ENCODE measurements at places on chromosomes 3 and 15. TPM values are rescaled to one million over a fixed set of nuclear protein-coding genes. Genes with fewer than 3 reads are reported as not detected.

Gene TAGLN3
- not detected for polyA plus RNA-seq

Gene TTLL13
- not detected for polyA plus RNA-seq

DNA sequence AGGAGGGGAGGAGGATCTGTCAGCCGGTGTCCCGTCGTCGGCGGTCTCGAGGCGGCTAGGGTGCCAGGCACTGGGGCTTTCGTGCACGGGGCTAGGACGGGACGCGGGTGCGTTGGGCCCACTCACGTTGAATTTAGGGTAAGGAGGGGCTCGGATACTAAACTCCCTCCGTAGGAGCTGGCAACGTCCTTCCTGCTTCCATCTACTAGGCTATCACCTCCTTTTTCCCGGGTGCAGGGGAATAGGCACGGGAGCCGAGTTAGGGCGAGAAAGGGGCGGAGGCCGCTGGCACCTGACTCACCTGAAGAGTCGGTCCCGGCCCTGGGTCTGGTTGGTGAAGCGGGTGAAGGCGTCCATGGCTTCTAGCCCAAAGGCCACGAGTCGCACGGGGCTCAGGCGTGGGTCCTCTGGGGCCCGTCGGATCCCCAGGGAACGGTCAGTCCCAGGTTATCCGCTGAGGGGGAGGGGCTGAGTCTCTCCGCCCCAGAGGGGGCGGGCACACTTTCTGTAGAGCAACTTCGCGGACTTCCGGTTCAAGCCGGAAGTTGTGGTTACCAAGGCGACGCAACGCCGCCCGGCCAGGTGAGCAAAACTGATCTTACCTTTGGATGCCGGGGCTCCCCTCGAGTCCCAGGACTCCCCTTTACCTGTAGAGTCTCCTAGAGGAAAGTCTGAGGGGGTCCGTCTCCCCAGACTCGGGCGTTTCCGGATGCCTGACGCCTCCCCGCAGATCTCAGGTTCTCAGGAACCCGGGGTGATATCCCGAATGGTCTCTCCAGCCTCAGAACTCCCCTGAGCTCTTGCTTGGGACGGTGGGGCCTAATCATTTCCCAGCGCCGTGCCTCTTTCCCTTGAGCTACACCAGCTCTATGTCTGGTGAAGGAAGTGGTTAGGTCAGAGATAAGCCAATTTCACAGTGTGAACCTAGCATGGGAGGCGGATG is at the start of the genes PEX11A and WDR93:
Gene PEX11A (minus strand): TSS at position 479 of the 943 bp plus-strand sequence. CDS start 122 bp downstream, at position 357.
Gene WDR93 (plus strand): TSS at position 536 of the 943 bp plus-strand sequence. CDS start 10,936 bp downstream, outside the sequence.
- DNase-seq = peak; percentile 80
- H3K4me3 ChIP-seq = peak within 1 kb of the TSS; percentile 95
- H3K27me3 ChIP-seq = no peaks in the 10 kb centered on the region
- H3K4me1 ChIP-seq = peaks cover 10% of the 10 kb centered on the region
- H3K36me3 ChIP-seq = peaks cover 3% of the 10 kb centered on the region

DNA sequence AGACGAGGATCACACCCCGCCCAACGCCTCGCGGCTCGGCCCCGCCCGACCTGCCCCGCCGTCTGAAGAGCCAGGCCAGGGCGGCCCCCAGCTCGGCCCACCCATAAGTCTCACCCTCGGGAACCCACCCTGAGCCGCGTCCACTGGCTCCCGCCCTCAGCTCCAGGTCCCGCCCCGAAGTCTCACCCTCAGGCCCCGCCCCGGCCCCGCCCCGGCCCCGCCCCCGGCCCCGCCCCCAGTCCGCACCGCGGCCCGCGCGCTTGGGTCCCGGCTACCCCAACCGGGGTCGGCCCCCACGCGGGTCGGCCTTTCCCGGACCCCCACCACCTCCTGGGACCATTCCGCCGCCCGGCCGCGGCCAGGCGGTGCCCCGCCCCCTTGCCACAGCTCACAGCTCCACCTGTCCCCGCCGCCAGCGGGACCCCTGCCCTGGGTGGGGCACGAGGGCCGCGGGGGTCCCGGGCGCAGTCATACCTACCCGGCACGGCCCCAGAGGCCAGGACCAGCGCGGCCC is 489 bp downstream of the CSPG5 start:
- H3K4me3 ChIP-seq = peak overlapping the region; percentile 46
- H3K27me3 ChIP-seq = peaks cover 14% of the 10 kb centered on the region
- peaks cover 3% of the 10 kb centered on the region for H3K4me1 ChIP-seq
- H3K36me3 ChIP-seq = no peaks in the 10 kb centered on the region

DNA sequence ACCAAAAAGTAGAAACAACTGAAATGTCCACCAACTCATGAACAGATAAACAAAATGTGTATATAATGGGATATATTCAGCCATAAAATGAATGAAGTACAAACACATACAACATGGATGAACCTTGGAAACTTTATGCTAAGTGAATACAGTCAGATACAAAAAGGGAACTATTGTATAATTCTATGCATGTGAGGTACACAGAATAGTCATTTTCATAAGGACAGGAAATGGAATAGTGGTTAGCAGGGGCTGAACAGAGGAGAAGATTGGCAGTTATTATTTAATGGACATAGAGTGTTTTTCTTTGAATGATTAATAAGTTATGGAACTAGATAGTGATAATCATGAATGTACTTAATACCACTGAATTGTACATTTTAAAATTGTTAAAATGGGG is 20.0 kb upstream of the TRANK1 start:
- no peaks in the 10 kb centered on the region for H3K27me3 ChIP-seq
- H3K4me3 ChIP-seq = no peak overlapping the region
- no peaks in the 10 kb centered on the region for H3K36me3 ChIP-seq
- no peak for DNase-seq

DNA sequence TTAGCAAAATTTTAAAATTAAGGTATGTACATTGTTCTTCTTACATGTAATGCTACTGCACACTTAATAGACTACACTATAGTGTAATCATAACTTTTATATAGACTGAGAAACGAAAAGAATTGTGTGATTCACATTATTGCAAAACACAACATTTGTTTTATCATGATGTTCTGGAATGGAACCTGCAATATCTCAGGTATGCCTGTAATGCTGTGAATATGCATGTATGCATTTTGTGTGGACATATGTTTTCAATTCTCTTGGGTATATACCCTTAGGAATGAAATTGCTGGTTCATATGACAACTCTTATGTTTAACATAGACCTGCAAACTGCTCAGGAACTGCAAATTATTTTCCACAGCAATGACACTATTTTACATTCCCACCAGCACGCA is 38.6 kb upstream of the TJP1 start:
- H3K27ac ChIP-seq = no peak overlapping the region
- no peaks in the 10 kb centered on the region for H3K4me1 ChIP-seq
- no peak for DNase-seq

- no peaks in the 10 kb centered on the region for H3K27me3 ChIP-seq
- H3K36me3 ChIP-seq = peaks cover 16% of the 10 kb centered on the region
- H3K27ac ChIP-seq = peak overlapping the region; percentile 100
- peaks cover 45% of the 10 kb centered on the region for H3K4me1 ChIP-seq
- no peak for DNase-seq
Observed at GRCh38 chr15:90598679-90599078, 69.0 kb downstream of the CRTC3 start.

DNA sequence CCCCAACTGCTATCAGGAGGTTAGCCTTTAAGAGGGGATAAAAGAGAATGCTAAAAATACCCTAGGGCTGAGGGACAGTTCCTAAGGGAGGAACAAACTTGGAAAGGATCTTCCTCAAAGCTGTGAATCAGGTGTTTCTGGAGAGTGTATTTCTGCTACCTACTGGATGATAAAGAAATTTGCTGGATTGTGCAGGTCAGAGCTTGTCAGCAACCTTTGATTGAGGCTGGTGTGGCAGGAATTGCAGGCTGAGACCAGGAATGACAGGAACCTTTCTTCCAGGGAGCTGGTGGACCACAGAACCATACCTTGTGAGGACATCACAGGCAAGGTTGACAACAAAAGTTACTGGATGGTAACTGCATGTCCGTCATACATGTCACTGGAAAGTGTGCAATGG is 14.6 kb upstream of the OR5K4 start:
- H3K4me3 ChIP-seq = no peak overlapping the region
- H3K36me3 ChIP-seq = no peaks in the 10 kb centered on the region
- no peaks in the 10 kb centered on the region for H3K4me1 ChIP-seq
- H3K27me3 ChIP-seq = no peaks in the 10 kb centered on the region
